DMS53 (cell line): ENCODE measurements at places on chromosomes 4 and X.

DNA sequence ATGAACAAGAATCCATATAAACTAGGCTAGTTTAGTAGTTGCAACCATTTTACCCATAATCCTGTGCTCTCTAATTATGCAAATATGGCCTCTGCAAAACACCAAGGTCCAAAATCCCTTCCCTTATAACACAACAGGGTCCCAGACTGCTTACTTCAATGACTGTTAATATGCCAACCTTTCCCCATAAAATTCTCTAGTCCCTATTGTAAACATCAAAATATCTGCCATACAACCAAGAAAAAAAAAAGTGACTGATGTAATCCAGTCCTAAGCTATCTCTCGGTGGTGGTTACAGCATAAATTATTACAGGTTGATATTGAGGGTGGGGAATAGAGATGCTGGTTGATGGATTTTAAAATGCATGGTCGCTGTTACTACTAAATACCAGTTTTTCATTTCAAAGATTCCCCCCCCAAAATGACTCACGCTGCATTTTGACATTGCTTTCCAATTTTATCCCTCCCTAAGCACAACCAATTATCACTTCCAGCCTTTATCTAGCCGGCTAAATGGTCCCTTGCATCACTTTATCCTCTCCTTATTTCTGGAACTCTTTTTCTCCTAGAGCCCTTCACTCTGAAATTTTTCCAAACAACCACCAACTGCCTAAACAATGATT, 44.8 kb downstream of the TSPAN5 start:
- DNase-seq = no peak

DNA sequence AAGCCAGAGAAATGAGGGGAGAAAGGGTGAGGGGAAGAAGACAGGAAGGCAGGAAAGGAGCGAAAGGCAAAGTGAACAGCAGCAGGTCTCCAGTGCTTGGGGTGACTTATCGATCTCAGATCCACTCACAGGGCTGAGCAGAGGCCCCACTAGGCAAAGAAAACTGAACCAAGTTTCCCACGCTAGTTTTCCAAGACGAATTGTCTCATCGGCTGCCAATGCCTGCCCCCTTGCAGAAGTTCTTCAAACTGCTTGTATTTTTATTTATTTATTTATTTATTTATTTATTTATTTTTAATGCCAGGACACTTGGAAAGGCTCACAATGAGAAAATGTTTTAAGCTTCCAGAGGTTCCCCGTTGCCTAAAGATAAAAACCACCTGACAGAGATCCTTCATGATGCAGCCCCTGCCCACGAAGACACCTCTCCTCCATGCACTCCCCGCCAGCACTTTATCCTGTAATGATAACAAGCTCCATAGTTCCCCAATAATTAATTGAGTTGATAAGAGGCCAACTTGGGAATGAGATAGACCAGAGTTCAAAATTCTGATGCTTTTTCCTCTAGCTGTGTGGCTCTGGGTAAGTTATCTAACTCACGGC, 43.2 kb downstream of the QDPR start:
- peak; percentile 63 for DNase-seq

DNA sequence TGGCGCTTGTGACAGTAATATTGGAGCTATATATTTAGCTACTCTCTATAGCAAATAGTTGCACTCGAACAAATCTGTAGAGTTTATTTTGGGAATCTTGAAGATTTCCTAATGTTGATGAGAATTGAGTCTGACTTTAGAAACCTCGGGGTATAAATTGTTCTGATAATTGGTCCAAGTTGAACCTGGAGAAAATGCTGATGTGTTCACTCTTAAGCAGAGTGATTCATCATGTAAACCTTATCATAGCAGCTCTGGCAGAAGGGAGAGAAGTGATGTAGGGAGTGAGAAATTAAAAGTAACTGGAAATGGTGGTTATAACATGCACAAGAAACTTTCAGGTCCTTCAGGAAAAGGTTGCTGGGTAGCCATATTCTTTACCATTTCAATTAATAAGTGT, 16.4 kb upstream of the SLC4A4 start:
- no peak for DNase-seq

- DNase-seq = no peak
These were observed 4.6 kb upstream of the CDKL2 start for GRCh38 chr4:75634951-75635350.

DNA sequence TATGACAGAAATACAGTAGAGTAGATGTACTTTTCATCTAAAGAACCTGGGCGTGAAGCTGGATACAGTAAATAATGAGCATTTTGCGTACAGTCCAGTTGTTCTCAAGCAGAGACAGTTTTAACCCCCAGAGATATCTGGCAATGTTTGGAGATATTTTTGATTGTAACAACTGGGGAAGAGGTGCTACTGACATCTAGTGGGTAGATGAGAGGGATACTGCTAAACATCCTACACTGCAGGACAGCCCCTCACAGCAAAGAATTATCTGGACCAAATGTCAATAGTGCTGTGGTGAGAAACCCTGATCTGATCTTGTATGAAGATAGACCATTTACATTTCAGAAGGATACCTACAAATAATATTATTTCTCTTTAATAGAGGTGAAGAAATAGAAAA, 200.2 kb upstream of the FAM47A start:
- DNase-seq = peak; percentile 12

DNA sequence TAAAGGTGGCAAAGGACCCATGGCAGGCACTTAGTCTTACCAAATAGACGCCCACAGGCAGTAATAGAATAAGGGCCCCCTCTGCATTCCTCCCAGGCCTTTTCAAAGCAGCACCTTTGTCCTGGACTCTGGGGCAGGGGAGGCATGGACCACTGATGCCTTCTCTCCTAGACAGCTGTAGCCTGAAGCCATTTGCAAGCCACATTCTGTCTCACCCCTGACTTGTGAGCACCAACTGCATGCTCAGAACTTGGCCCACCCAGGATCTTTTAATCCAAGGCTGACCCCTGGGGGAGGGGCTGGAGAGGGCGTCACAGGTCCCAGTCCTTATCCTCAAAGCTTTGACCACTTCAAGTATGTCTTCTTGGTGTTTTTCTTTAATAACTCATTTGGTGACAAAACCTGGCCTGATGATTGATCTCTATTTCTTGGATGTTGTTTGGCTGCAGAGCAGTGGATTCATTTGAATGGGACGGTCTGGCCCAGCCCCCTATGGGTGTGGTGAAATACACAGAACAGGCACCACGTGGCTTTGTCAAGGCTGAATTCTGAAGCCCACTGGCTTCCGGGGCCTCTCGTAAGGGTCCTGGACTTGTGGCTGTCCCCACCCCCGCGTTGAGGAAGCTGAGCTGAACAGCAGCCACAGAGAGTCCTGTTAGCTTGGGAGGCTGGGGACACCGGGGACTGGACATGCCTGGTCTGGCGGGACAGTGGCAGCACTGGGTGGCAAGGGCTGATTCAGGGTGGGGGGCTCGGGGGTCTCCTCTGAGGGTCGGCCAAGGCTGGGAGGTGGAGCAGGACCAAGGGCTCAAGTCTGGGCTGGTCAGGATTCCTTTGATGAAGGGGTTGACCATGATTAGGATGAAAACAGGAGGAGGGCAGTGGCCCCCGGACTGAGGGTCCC, 36.6 kb downstream of the ADRA2C start:
- DNase-seq = no peak

DNA sequence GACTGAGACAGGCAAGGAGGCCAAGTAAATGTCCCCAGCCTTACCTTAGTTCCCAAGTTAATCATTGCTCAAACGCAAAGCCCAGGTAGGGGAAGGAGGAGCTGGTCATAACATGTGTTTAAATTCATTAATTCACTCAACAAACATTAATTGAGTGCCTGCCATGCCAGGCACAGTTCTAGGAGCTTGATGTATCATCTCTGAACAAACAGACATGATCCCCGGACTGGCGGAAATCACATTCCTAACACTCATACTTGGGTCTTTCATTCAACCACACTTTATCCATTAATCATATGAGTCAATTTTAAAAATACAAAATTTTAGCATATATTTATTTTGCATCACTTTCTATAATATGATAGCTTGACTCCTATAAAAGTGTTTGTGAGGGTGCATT, 335.3 kb upstream of the NOCT start:
- DNase-seq = peak; percentile 2

GRCh38 chrX:72046447-72046846, 85.3 kb downstream of the RTL5 start:
- DNase-seq = no peak

- DNase-seq = no peak
These were observed 19.8 kb upstream of the KLF3 start for GRCh38 chr4:38644201-38644600.

DNA sequence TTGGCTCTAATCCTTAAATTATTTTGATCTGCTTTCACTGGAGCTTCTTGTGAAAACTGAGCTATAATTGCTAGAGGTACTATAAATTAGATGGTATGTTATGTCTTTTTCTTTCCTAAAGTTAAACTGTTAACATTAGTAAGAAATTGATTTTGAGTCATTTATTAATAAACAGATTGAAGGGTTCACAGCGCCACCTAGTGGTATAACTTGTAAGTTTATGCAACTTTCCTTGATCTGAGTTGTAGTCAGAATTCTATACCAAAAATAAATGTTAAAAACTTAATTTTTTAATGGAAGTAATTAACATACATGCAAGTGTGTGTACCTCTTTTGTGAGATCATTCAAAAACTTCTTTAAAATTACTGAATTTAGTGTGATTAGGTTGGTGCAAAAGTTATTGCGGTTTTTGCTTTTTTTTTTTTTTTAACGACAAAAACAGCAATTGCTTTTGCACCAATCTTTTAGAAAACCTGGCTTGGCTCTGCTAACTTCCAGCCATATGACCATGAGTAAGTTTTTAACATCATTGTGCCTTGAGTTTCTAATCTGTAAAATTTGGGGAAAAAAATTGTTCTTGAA, 151.5 kb downstream of the CENPC start:
- DNase-seq = peak; percentile 65

DNA sequence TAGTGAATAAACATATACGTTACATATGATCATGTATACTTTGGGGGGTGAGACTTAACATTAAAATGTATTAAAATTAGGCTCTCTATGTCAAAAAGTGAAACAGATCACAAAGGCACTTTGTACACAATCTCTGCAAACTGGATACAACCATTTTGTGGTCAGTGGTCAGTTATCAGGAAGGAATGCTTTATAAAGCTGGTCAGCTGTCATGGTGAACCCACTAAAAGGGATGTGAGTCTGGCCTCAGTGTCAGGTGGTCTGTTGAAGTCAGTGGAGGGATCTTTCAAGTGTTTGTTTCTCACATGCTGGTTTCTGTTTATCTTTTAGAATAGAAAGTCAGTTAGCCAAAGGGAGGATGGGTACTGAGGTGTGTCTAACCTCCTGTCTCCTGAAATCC, 875.5 kb upstream of the INTU start:
- no peak for DNase-seq

GRCh38 chrX:116317409-116317808, 119.0 kb upstream of the SLC6A14 start:
- peak; percentile 7 for DNase-seq

GRCh38 chr4:128378668-128379067, 91.1 kb upstream of the PGRMC2 start:
- no peak for DNase-seq

GRCh38 chr4:88771883-88772450, 74.3 kb upstream of the NAP1L5 start:
- peak; percentile 7 for DNase-seq

DNA sequence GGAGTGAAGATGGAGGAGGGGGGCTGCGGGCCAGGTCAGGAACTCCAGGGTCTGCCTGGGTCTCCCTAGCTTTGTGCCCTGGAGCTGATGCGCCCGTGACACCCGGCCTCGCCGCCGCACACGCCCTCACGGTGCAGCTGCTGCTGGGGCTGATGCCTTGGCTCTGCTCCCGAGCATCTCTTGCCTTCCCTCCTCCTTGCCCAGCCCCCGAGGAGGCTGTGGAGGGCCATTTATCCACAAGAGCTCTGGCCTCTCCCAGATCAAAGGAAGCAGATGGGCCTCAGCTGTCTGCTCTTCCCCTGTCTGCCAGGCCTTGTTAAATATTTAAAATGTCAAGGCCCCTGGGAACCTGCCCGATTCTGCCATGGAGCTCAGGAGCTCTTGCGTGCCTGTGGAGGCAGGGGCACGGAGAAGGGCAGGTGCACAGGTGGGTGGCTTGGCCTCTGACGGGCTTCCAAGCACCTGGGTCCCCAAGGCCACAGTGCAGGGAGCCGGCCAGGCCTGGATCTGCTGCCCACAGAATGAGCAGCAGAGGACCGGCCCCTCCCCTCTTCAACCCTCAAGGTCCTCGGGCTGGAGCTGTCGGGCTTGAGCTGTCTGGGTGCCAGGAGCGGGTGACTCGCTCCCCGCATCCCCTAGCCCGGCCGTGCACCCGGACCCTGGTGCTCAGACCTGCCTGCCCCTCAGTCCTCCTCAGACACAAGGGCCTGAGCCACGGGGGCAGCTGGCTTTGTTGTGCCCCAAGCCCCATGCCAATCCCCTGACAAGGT, 20.3 kb downstream of the ATP2B3 start:
- peak; percentile 34 for DNase-seq

DNA sequence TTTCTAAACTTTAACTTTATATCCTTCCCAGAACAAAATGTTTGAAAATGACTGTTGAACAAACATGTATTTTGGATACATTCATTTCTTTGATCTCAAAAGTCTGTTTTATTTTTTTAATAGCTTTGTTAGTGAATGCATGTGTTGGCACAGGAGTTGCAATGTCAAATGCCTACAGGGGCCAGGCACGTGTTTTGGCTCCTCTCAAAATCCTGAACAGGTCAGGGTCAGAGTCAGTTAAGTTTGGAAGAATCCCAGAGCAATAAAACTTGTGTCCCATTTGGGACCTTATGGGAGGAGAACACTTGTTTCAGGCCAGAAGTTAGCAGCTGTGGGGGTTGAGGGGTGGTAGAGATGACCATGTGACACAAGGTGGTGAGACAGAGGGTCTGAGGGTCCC, 29.0 kb upstream of the CCDC110 start:
- DNase-seq = no peak

DNA sequence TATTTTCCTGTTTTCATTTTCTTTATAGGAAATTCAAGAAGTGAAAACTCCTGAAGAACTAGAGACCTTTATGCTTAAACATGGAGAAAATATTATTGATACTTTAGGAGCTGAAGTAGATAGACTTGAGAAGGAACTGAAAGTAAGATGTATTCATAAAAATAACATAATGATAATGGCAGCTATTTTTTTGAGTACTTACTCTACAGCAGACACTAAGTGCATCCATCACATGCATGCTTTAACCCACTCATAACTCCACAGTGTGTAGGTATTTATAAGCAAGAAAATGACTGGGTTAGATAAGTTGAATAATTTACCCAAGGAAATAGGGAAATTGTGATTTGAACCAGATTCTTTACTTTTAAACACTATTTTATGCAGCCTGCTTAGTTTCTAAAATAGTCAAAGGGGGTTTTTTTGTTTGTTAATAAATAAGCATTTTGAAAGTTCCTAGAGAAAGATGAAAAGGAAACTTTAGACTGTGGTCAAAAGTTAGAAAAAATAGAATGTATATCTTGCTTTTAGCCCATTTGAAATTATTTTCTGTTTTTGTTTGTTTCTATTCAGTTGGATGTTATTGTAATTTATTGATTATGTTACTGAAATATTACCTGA, 74.2 kb downstream of the BEND4 start:
- no peak for DNase-seq
